ENCODE measurements at places on chromosomes 12 and 14.

- DNase-seq, result peak; percentile 95
These were observed 516 bp downstream of the PCBP2 start for GRCh38 chr12:53452159-53453077.

DNA sequence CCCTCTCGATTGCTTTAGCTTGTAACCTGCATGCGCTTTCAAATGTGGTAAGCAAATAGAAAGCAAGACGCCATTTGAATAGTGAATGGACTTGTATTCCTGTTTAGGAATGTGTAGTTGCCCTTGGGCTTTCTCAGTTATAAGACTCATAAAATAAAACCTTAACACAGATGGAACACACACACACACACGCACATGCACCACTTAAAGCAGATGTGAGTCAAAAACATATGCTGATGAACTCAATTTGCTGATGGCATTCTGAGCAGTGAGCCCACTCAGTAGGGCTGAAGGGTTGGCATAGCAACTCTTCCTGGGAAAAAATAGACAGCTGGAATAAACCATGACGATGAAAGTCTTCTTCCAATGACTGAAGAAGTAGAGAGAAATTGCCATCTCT lies 360.5 kb downstream of the APAF1 start:
- DNase-seq, result no peak

DNA sequence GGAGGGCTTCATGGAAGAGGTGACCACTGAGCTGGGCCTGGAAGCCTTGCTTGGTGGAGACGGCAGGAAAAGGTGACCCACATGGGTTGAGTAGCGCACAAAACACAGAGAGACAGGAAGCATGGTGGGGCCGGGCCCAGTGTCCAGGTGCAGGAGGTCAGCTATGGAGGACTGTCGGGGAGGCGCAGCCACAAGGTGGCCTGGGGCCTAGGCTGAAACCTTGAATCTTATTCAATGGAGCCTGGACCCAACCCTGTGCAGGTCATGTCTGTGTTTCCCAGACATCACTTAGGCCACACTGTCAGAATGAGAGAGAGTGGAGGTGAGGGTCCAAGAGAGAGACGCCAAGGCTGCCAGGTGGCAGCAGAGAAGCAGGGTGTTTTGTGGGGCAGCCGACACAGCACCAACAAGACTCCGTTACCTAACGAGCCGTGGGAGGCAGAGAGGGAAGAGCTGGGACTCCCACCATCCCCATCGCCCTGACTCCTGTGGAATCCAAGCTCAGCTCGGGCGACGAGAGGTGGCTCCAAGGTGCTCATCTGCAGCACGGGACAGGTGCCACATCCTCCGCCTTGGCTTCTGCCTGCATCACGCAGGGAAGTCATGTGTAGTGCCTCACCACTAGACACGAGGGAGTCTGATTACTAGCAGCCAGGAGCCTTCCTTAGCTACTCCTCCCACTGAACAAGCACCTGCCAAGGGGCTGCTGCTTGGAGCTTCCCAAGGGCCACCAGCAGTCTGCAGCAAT lies 38.7 kb downstream of the DEGS2 start:
- no peak for DNase-seq

GRCh38 chr12:91093341-91093740 lies 18.0 kb downstream of the LUM start:
- no peak for DNase-seq

DNA sequence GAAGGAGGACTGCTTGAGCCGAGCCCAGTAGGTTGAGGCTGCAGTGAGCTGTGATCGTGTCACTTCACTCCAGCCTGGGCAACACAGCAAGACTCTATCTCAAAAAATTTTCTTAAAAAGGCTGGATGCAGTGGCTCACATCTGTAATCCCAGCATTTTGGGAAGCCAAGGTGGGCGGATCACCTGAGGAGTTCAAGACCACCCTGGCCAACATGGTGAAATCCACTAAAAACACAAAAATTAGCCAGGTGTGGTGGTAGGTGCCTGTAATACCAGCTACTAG lies 17.1 kb upstream of the MDM2 start:
- DNase-seq, result no peak

- no peak for DNase-seq
These were observed 1.5 kb upstream of the TSPAN8 start for GRCh38 chr12:71159264-71159663.

GRCh38 chr14:35392103-35392502 lies 12.4 kb downstream of the NFKBIA start:
- no peak for DNase-seq

GRCh38 chr12:65585648-65586602 lies 238.4 kb upstream of the HMGA2 start:
- no peak for DNase-seq

- peak; percentile 50 for DNase-seq
These were observed 21.2 kb upstream of the RNASE4 start for GRCh38 chr14:20662968-20663732.

GRCh38 chr12:57342207-57342691 lies 88.6 kb downstream of the R3HDM2 start:
- DNase-seq, result no peak

GRCh38 chr12:104638851-104639240 lies 182.1 kb downstream of the CHST11 start:
- no peak for DNase-seq

- DNase-seq, result no peak
These were observed 88.1 kb downstream of the DNAI7 start for GRCh38 chr12:25106818-25107217.

DNA sequence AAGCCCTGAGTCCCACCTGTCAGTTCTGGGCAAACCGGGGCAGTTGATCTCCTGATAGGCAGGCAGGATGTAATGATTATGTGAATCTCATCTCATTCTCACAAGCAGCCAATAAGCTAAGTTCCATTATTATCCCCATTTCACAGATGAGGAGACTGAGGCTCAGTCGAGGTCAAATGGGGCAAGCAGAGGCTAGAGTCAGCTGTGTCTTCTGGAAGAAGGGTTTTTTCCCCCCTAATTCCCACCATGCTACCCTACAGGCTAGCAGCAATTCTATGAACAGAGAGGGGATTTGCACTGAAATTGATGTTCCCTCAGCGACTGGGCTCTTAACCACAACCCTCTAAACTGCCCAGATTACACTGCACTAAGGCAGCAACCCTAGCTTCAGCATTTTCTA lies 93.8 kb upstream of the MAP1LC3B2 start:
- DNase-seq, result no peak

- DNase-seq, result no peak
These were observed 33.7 kb downstream of the TMEM132D start for GRCh38 chr12:129870136-129870535.

DNA sequence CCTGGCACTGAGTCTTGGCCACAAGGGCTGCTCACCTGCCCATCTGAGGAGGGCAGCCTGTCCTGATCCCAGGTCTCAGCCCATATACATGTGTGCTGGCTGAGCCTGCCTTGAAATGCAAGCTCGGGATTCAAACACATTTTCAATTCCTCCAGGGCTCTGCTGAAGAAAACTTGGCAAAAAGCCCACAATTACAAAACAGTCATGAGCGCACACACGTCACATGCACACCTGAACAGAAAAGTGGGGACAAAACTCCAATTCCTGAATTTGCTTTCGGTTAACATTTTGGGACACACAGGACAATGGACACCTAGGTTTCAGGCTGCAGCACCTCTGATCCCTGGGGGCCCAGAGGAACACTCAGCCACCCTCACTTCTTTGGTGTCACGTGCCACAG lies 113.9 kb downstream of the RBM19 start:
- DNase-seq, result no peak

GRCh38 chr12:18631339-18631738 lies 106.5 kb downstream of the PLCZ1 start:
- DNase-seq, result no peak

DNA sequence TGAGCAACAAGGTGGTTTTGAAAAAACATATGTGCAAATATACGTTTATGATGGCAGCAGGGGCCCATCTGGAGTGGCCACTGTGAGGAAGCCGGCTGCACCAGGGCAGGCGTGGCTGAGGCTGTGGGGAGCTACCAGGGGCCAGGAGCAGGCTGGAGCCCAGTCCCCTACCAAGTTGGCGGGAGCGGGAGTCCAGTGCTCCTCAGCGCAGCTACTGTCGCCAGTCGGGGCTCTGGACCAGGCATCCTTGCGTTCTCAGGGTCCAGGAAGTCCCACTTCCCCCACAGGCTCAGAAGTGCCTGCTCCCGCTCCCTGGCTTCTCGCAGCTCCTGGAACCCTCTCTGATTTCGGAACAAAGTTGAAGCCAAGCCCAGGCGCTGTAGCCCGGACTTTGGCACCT lies 1377.5 kb upstream of the FLRT2 start:
- no peak for DNase-seq

DNA sequence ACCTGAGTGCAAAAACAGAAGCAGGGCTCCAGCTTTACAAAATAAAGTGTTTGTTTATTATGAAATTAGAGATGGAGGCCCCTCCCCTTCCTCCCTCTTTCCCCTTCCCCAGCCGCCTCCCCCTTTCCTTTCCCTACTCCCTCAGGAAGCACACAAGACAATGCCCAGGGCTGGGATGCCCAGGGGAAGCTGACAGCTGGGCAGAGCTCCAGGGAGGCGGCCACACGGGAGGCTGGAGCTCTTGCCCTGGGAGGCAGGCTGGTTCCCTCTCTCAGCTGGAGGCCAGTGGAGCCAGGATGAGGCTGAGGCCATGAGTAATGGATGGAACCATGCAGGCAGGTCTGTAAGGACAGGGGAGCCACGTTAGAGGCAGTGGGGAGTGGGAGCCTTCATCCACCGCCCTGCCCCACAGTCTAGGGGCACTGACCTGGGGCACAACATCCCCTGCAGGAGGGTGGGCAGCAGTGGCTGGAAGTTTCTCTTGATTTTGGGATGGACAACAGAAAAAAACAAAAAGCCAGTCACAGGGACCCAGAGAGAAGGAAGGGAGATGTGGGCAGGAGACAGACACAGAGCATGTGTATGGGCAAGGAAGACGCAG lies 5.1 kb downstream of the PSMB11 start:
- no peak for DNase-seq

GRCh38 chr12:98275131-98275475 lies 240.3 kb upstream of the TMPO start:
- no peak for DNase-seq

GRCh38 chr12:23684121-23684520 lies 265.3 kb downstream of the SOX5 start:
- DNase-seq, result no peak

GRCh38 chr14:34722723-34723545 lies 8.5 kb upstream of the CFL2 start:
- DNase-seq, result no peak

DNA sequence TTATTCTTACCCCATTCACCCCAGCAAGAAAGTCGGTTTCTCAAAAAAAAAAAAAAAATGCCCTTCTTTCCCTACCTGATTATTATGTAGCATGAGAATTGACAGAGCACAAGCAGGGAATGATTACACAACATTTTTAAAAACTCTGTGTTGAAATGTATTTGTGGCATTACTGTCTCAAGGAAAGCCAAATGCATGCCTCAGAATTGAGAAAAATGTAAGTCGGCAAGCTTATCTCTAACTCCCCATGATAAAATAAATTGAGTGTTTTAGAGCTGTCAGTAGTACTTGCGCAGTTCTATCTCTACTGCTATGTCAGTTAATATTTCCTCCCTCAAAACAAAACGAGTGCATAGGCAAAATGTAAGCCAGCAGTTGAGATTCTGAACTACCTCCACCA lies 25.7 kb downstream of the ANO4 start:
- DNase-seq, result no peak

GRCh38 chr12:107108995-107109508 lies 15.7 kb upstream of the CRY1 start:
- no peak for DNase-seq

GRCh38 chr12:60211244-60211643 lies 615.4 kb downstream of the SLC16A7 start:
- no peak for DNase-seq

GRCh38 chr12:30797689-30798088 lies 42.9 kb upstream of the CAPRIN2 start:
- no peak for DNase-seq

- DNase-seq, result no peak
These were observed 148.3 kb downstream of the PTCSC3 start for GRCh38 chr14:36028218-36028617.

- DNase-seq, result no peak
These were observed 97.1 kb upstream of the PLEKHG7 start for GRCh38 chr12:92605621-92606170.

DNA sequence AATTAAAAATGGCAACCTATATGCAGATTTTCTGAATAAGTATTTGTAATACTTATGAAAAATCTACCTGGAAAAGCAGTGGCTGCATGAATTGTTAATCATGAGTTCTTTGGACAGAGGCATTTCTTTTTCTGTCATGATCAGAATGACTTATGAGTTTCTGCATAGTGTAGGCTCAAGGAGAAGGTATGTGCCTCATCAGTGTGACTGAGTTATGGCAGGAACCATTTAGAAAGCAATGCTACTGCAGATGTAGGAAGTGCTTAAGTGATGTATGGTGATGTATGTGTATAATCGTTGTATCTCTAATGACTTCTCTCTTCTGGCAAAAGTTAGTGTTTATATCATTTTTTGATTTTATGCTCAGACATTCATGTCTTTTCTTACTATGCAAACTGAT lies 816.4 kb upstream of the FBXO33 start:
- DNase-seq, result no peak

DNA sequence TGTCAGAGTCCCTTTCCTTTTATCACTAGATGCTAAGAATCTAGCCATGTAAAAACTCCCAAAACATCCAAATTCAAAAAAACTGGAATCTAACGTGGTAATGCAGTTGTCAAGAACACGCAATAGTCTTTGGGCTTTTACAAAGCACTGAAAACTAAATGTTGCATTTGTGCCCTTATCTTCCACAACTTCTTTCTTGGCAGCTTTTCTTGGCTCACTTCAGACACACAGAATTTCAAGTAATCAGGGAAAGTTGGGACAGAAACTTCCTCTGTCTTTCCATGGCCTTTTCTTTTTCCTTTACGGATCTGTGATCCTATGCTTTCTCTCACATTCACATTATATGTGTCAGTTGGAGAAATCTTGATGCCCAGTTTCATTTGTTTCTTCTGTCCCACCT lies 136.0 kb downstream of the CRADD start:
- no peak for DNase-seq

DNA sequence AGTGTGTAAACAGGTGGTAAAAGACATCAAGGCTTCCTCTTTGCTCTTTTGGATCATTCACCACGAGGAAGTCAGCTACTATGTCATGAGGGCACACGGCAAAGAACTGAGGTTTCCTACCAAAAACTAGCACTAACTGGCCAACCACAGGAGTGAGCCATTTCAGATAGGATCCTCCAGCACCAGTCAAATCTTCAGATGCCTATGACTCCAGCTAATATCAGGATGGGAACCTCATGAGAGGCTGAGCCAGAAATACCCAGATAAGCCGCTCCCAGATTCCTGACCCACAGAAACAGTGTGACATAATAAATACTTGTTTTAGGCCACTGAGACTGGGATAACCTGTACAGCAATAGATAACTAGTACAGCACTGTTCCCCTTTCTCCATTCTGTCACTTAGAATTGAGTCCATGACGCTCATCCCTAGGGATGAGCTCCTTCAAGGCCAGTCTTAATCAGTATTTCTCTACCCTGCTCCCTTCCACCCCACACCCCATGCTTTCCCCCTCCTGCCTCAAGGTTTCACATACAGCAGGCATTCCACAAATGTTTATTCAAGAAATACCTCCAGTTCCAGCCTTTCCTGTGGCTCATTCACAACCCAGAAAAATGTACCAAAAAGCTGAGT lies 68.4 kb downstream of the PPM1H start:
- DNase-seq, result no peak
